Upper lobe of right lung (tissue), 1 donor: ENCODE measurements at places on chromosomes 1 and 21.

- no peak overlapping the region for H3K4me3 ChIP-seq
- H3K4me1 ChIP-seq: no peaks in the 10 kb centered on the region
These were observed 37.0 kb downstream of the PKP1 start for GRCh38 chr1:201320168-201320788.

DNA sequence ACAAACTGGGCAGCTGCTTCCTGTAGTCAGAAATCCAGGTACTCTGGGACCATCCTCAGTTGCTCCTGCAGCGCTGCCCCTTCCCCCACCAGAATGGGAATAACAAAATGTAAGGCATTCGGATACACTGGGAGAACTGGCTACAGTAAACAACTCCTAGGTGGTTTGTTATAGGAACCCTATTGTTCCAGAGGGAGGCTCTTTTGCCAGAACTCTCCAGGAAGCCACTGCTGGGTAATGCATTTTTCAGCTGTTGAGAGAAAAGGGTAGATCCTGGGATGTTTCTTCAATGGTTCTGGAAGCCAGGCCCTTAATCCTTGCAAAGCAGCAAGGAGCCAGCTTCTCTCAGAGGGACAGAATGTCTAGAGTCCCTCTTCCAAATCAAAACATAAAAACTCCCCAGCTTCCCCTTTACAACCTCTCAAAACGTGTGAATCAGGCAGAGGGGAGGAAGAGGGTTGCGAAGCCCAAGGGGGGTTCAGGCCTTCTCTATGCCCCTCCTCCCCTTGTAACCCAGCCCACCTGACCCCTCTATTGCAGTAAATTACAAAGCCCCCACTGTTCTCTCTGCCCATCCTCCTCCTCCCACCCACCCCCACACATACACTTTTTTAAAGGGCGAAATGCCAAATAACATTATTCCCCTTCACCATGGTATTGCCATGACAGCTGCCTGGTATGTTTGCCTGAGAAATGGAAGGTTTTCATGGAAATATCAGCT, 29.1 kb downstream of the PLPP3 start:
- peaks cover 25% of the 10 kb centered on the region for H3K4me1 ChIP-seq
- no peak overlapping the region for H3K4me3 ChIP-seq
- no peak overlapping the region for H3K27ac ChIP-seq

GRCh38 chr1:185402930-185403329, 85.9 kb upstream of the IVNS1ABP start:
- no peaks in the 10 kb centered on the region for H3K4me1 ChIP-seq
- no peak overlapping the region for H3K4me3 ChIP-seq
- H3K27ac ChIP-seq: no peak overlapping the region
- H3K27me3 ChIP-seq: no peaks in the 10 kb centered on the region
- no peak for DNase-seq
- H3K36me3 ChIP-seq: no peaks in the 10 kb centered on the region

DNA sequence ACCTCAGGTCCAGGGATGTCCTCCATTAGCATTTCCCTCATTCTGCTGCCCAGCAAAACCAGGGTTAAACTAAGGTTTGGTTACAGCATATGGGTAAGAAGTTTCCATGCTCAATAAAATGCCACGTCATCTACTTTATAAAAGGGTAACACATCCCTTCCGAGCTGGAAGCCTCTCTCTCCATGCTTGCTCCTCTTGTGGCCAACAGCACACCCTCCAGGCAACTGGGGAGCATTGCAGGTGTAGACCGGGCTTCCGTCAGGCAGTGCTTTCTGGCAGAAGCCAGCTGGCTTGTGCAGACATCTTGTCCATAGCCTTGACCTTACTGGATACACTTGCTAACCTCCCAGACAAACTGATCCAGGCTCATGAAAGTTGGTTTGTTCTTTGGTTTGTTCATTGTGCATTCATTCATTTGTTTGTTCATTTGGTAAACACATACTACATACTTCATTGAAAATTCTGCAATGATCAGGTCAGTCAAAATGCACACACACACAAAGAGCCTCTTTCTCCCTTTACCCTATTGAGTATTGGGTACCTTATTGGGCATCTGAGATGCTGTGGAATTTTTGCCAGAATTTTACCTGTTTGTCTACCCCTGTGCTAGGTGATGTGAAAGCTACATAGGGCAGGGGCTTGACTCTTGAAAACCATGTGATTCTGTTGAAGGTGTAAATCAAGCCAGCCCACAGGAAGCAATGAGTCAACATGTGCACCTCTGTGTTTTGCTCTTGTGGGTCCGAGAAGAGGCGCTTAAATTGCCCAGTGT, 422.8 kb downstream of the CAMTA1 start:
- H3K36me3 ChIP-seq: no peaks in the 10 kb centered on the region
- H3K27ac ChIP-seq: no peak overlapping the region
- H3K27me3 ChIP-seq: peaks cover 11% of the 10 kb centered on the region
- H3K4me3 ChIP-seq: no peak overlapping the region
- no peaks in the 10 kb centered on the region for H3K4me1 ChIP-seq

- no peak overlapping the region for H3K4me3 ChIP-seq
- H3K36me3 ChIP-seq: no peaks in the 10 kb centered on the region
- H3K27me3 ChIP-seq: no peaks in the 10 kb centered on the region
- DNase-seq: no peak
- no peak overlapping the region for H3K27ac ChIP-seq
These were observed 55.2 kb upstream of the PTGS2 start for GRCh38 chr1:186735463-186735862.

DNA sequence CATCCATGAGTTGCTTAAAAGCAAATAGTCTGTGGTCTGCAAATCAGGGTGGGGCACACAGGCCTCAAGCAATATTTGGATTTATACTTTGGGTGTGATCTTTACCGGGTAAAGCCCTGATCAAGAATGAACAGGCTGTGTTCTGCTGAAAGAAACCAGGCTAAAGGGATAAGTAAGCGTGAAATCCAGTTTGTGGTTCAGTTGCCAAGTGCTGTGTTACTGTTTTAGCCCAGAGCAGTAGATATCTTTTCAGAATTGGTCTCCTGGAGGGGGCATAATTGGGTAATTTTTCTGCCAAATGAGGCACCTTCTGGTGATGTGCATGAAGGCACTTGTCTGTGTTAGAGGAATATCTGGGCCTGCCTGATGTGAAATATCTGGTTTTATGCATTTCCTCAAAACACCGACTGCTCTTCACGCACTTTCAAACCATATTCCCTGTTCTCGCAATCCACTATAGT, 21.4 kb downstream of the AIM2 start:
- no peak for DNase-seq
- H3K4me3 ChIP-seq: no peak overlapping the region
- no peaks in the 10 kb centered on the region for H3K4me1 ChIP-seq
- no peak overlapping the region for H3K27ac ChIP-seq
- no peaks in the 10 kb centered on the region for H3K27me3 ChIP-seq
- peaks cover 59% of the 10 kb centered on the region for H3K36me3 ChIP-seq

DNA sequence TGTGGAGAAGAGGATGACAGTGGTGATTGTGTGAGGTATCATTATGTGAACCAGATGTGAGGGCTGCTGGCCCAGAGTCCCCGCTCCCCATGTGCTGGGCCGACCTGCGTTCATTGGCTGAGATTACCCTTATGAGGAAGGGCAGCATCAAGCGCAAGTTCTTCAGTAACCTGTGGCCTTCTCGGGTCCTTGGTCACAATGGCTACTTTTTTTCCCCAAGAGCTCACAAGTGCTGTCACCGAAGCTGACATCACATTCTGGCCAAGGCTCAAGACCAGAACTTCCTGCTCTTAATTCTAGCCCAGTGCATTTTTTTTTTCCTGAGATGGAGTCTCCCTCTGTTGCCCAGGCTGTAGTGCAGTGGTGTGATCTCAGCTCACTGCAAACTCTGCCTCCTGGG, 262.9 kb downstream of the RHOU start:
- H3K27ac ChIP-seq: no peak overlapping the region
- no peak for DNase-seq
- H3K27me3 ChIP-seq: no peaks in the 10 kb centered on the region
- no peak overlapping the region for H3K4me3 ChIP-seq
- H3K36me3 ChIP-seq: no peaks in the 10 kb centered on the region
- H3K4me1 ChIP-seq: no peaks in the 10 kb centered on the region

DNA sequence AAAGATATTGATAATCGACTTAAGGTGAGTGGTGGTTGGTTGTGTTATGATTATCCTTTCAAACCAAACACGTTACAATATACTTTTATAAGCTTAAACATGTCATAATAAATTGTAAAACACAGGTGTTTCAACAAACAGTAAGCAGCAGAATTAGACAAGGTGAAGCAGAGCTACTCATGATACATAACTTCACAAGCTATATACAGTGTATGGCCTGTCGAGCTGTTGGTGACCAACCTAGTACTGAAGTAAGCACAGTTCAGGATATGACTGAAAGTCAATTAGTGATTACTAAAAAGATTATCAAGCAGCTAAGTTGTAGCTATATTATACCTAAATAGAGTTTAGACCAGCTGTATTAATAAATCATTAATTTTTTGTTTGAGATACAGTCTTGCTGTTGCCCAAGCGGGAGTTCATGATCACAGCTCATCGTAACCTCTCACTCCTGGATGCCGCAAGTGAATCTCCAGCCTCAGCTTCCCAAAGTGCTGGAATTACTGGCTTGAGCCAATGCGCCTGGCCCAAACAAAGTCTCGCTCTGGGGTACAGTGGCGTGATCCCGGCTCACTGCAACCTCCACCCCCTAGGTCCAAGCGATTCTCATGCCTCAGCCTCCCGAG, 148.1 kb downstream of the EIF4G3 start:
- H3K27ac ChIP-seq: no peak overlapping the region
- peaks cover 4% of the 10 kb centered on the region for H3K4me1 ChIP-seq
- H3K27me3 ChIP-seq: no peaks in the 10 kb centered on the region
- no peaks in the 10 kb centered on the region for H3K36me3 ChIP-seq
- DNase-seq: no peak

DNA sequence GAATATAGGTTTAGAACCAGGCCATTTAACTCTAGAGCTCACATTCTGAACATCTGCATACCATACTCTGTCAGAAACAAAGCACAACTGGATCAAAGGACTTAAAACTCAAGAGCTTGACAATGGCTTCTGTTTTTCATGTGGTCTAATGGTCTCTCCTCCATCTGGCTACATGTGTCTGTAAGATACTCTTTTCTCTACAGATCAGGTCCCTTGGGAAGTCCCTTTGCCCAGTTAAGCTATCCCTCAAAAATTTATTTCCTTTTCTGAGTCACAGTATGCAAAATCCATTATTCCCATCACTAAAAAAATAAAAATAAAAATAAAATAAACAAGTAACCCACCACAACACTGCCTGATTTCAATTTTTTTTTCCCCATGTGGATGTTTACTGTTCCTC, 357.0 kb upstream of the PRMT6 start:
- DNase-seq: no peak
- H3K27me3 ChIP-seq: no peaks in the 10 kb centered on the region
- no peaks in the 10 kb centered on the region for H3K36me3 ChIP-seq
- H3K4me3 ChIP-seq: no peak overlapping the region
- no peak overlapping the region for H3K27ac ChIP-seq

DNA sequence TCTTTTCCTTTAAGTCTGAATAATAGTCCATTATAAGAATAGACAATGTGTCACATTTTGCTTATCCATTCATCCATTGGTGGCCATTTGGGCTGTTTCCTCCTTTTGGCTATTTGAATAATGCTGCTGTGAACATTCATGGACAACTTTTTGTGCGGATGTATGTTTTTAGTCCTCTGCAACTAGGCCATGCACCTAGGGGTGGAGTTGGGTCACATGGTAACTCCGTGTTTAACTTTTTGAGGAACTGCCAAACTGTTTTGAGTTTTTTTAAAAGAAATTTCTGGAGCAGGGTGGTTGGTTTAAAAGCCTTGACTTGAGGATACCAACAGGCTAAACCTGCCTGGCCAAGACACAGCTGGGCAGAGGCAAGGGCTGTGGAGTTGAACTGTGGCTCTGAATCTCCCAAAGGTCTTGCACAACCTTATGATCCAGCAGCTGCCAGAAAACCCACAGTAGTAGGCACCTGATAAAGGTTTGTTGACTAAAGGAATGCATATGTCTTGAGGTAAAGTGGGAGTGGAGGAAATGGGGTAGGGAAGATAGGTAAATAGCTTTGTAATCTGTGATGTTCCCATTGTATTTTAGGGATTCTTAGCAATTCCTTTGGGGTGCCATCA, 5.6 kb upstream of the RPTN start:
- peaks cover 12% of the 10 kb centered on the region for H3K4me1 ChIP-seq
- no peaks in the 10 kb centered on the region for H3K36me3 ChIP-seq
- no peaks in the 10 kb centered on the region for H3K27me3 ChIP-seq
- no peak overlapping the region for H3K4me3 ChIP-seq
- H3K27ac ChIP-seq: no peak overlapping the region

- H3K27ac ChIP-seq: no peak overlapping the region
- H3K27me3 ChIP-seq: no peaks in the 10 kb centered on the region
- no peak for DNase-seq
- H3K4me3 ChIP-seq: no peak overlapping the region
- peaks cover 9% of the 10 kb centered on the region for H3K4me1 ChIP-seq
These were observed 115.9 kb downstream of the OMA1 start for GRCh38 chr1:58430421-58431275.

DNA sequence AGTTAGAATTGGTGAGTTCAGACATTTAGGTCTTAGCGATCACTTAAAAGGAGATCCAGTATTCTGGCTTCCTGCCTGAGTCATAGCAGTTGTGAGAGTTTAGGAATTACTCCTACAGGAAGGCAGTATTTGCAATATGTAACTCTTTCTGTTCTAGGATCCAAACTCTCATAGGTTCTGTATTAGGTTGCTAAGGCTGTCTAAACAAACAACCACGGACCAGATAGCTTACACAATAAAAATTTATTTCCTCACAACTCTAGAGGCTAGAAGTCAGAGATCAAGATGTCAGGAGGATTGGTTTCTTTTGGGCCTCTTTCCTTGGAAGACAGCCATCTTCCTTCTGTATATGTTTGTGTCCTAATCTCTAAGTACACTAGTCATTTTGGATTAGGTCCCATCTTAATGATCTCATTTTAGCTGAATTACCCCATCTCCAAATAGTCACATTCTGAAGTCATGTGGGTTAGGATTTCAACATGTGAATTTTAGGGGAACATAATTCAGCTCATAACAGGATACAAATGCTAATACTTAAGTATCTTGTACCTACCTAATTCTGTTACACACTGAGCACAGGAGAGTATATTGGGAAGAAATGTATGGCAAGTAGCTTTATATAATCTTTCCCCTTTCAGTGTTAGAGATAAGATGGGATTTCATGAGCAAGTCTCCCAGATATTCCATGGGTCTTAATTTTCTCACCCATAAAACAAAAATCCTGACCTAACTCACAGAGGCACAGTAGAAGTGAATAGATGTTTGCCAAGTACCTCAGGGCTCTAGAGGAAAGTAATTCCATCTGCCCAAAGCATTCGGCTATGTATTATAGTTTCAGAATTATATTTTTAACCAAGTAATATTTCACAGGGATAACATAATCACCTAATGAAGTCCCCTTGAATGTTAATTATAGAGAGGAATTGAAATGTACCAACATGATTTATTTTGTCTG, 144.4 kb downstream of the PTBP2 start:
- H3K27ac ChIP-seq: peak overlapping the region; percentile 55
- H3K27me3 ChIP-seq: no peaks in the 10 kb centered on the region
- no peaks in the 10 kb centered on the region for H3K4me1 ChIP-seq
- no peaks in the 10 kb centered on the region for H3K36me3 ChIP-seq
